ENCODE measurements at places on chromosomes 5 and 9.

- no peak for ATAC-seq
Measured at GRCh38 chr5:9483779-9484178, 62.1 kb downstream of the SEMA5A start.

- ATAC-seq: no peak
Measured at GRCh38 chr9:13615660-13616490, 336.4 kb upstream of the MPDZ start.

GRCh38 chr5:96537386-96537785 lies 104.3 kb upstream of the PCSK1 start:
- ATAC-seq: peak; percentile 25

- ATAC-seq: no peak
Measured at GRCh38 chr9:130590305-130590704, 10.9 kb downstream of the FUBP3 start.

DNA sequence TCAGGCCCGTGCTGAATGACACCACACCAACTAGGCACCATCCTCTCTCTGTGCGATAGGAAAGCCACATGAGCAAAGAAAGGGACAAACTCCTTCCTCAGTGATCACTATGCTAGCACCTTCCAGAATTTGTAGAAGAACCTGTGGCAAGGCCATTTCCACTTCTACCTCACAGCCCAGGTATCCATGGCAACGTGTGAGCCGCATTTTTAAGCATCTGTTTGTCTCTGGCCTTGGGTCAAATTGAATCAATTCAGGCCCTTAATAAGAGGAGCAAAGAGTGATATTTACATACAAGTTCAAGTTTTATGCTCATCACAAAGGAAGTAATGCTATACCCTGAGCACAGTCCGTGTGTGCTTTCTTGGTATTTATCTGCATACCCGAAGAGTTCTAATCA lies 179.3 kb downstream of the SLC12A2 start:
- no peak for ATAC-seq

GRCh38 chr5:108726446-108727235 lies 21.1 kb upstream of the FER start:
- ATAC-seq: no peak

GRCh38 chr9:18396102-18396728 lies 77.7 kb upstream of the ADAMTSL1 start:
- peak; percentile 20 for ATAC-seq

DNA sequence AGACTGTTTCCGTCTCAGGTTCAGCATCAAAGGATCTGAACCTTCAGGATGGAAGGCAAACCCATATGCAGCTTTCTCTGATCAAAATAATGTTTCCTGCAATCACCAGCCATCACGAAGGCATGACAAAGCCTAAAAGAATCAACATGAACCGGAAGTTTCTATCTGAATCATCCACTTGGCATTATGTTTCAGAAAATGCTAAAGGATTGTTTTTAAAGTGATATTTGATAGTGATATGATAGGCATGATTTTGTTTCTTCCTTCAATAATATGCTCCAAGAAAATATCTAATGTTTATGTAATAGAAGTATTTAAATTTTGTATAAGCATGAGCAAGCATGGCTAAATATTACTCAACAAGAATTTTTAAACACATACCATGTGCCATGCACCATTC lies 219.6 kb downstream of the PLK2 start:
- peak; percentile 36 for ATAC-seq

DNA sequence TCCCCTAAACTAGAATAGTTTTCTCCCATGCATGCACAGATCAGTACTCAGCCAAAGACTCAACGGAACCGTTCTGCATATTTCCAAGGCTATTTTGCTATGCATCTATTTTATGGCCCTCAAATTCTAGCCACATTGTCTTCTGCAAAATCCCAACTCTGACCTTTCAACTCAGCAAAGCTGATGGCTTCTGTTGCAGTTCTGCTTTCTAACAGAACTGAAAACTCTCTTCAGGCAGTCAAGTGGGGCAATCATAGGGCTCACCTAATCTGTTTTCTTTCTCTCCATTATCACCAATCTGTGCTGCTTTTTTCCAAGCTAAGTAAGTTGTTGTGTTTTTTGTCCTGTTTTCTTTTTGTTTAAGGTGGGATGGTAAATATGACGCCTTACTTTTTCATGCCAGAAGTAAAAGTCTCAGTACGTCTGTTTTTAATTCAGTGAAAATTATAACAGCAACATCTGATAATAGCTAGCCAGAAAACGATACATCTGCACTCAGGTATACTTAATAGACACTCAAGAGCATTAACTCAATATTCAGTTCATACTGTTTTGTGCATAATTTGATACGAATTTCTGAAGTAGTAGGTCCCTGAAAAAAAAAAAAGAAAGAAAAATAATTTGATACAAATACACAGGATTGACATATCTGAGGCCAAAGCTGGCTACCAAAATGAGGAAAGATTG lies 454.3 kb downstream of the TLE1 start:
- no peak for ATAC-seq

- ATAC-seq: peak; percentile 20
Measured at GRCh38 chr5:152987131-152987530, 503.3 kb upstream of the GRIA1 start.

GRCh38 chr9:89405826-89406225 lies 87.5 kb downstream of the SECISBP2 start:
- no peak for ATAC-seq

DNA sequence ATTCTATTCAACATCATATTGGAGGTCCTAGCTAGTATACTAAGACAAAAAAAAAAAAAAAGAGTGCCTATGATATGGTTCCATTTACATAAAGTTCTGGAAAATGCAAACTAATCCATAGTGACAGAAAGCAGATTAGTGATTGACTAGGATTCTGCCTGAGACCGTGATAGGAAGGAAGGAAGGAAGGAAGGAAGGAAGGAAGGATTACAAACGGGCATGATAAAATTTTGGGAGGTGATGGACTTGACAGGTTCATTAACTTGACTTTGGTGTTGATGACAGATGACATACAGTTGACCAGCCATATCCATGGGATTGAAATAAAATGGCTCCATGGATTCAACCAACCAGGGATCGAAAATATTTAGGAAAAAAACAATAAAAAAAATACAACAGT lies 79.1 kb upstream of the MAN2A1 start:
- ATAC-seq: no peak

- ATAC-seq: no peak
Measured at GRCh38 chr5:63500242-63500641, 462.0 kb downstream of the HTR1A start.

GRCh38 chr9:32441678-32442077 lies 57.2 kb downstream of the ACO1 start:
- peak; percentile 65 for ATAC-seq

GRCh38 chr9:126704157-126704891 lies 90.6 kb downstream of the LMX1B start:
- ATAC-seq: peak; percentile 80

DNA sequence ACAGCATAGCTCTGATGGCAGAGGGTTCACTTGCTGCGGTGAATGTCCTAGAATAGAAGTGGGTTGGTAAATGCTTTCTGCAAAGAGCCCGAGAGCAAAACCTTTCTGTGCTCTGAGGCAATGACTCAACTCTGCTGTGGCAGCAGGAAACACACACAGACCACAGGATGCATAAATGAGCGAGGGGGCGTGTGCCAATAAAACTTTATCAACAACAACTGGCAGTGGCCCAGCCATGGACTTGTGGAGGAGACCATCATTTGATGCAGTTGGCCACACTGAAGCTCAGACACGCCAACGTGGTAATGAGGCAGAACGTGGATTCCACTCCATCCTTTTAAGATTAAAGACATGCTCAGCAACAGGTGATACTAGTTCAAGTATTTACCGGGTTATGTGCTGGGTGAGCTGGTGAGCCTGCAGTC lies 6.8 kb downstream of the MRPL36 start:
- peak; percentile 6 for ATAC-seq

DNA sequence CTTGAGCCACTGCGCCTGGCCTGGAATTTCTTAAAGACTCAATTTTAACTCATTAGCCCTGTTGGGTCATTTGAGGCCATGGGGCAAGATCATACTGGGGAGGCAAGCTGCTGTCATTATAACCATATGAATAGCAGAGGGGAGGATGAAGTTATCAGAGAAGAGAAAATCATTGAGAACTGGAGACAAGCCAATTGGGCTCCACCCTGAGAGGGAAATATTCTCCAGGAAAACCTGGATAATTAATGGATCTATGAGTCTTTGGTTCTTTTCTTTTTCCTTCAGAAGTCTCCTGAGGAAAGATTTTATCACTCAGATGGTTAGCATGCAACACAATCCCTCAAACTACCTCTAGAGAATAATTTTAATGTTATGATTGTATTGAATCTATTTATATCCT lies 569.6 kb upstream of the TUSC1 start:
- no peak for ATAC-seq

- ATAC-seq: no peak
Measured at GRCh38 chr5:134523543-134524271, 1.8 kb upstream of the JADE2 start.

GRCh38 chr5:138632900-138633489 lies 57.8 kb upstream of the HSPA9 start:
- ATAC-seq: peak; percentile 93

GRCh38 chr5:54443270-54443669 lies 12.2 kb upstream of the HSPB3 start:
- no peak for ATAC-seq

GRCh38 chr9:37995961-37996818 lies 72.8 kb downstream of the SHB start:
- no peak for ATAC-seq

DNA sequence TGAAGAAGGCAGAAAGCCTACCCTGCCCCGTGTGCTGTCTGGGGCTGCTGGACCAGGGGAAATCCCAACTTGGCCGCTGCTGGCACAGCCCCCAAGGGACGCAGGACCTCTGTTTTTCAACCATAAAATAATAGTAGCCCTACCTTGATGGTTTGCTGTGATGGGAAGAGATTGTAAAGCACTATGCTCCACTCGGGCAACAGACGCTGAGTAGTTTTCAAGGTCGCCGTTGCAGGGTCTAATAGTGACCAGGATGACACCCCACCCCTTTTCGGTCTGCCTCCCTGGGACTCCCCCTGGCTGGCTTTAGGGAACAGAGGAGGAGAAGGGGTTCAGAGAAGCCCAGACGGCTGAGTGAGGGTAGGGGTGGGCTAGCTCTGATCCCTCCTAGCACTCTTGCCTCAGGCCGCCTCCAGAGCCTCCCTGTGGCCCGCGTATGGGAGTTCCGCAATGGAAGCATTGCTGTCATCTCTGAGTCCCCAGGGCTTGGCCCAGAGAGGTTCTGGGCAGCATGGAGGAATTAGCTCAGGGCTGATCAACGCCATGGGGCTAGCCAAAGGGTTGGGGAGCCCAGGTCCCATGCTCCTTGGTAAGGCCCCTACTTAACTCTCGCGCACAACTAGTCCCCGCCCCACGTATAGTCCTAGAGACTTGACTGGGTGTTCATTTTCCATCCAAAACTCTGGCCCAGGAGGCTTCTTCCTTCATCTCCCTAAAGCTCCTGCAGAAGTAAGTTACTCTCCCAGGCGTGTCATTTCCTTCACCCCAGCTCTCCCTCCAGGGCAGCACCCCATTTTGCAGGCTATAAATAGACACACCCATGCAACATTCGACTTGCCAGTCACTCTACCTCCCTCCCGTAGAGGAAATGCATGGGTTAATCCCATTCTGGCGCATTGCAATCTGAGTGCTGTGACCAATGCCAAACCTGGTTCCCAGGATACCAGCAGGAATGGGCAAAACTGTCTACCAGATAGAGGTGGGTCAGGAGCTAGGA lies 1.1 kb upstream of the IRF1 start:
- ATAC-seq: no peak

Measured in motor neuron (in vitro differentiated cells).